MV-4-11 (cell line): ENCODE measurements at places on chromosomes 5 and 9.
A peak's percentile ranks its signal among the peaks of the same experiment; 100 is the strongest.

DNA sequence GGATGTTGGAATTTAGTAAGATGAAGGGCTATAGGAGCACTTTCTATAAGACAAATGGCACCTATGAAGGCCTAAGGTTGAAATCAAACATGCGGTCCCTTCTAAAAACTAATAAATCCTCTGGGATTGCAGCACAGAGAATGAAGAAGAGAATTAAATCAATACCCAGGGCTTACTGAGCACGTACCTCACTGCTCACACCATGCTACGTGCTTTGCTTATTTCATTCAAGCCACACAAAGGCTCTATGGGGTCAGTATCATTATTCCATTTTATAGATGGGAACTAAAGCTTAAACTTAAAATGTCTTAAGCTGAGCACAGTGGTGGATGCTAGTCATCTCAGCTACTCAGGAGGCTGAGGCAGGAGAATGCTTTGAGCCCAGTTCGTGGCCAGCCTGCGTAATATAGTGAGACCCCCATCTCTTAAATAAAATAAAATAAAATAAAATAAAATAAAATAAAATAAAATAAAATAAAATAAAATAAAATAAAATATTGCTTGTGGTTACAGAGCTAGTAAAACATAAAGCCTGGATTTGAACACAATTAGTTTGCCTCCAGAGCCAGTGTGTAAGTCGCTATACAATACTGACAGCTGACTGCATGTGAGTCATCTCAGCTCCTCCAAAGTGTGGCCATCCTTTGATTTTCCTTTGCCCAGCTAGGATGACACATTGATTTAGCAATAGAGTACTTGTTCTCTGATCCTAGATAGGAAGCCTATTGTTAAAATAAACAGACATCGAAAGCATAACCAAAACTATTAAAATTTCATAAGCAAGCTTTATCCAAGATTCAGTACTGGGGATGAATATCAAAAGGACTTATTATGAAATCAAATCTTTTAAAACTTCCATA, 20.9 kb upstream of the DPYSL3 start:
- no peak for DNase-seq

DNA sequence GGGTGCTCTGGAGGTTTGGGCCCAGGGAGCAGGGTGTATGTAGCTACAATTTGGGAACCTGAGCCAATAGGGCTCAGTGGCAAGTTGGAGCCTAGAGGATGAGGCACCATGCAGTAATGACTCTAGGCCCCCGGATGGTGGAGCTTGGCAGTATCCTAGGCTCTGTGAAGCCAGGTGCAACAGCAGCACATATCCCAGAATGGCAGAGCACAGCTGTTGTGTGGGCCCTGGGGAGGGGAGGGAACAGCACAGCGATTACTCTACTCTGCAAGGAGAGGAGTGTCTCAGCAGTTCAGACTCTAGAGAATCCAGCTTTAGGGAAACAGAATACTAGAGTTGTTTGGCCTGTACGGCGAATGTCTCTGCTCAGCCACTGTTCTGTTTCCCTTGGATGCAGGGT, 56.1 kb downstream of the LRRTM2 start:
- DNase-seq = no peak

- DNase-seq = no peak
These were observed 168.0 kb downstream of the CDK5RAP2 start for GRCh38 chr9:120411862-120412424.

DNA sequence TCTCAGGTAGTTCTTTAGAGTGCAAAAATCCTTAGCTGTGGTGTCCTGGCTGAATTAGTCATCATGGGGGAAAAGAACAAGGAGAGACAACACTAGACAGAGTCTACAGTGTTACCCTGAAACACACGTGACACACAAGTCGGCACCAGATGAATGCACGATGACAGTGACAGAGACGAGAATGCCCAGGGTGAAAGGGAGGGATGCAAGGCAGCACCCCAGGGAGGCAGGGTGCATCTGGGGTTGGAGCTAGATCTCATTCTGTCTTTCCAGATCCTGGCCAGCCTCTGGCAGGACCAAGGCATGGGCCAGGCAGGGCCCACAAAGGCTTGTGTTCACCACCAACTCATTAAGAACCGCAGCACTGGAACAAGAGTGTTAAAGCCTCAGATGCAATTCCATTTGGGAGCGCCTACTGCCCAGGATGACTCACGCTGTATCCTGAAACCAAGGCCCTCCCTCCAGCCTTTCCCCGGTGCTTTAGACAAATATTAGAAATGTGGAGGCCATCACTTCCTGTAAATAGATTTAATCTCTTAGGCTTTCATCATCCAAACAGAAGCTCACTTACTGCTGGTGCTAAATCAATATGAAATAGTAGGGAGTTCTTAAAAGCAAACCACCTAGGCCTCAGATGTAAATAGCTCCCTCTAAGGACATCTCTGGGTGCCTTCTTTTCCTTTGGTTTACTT, 56.1 kb downstream of the IRX2 start:
- no peak for DNase-seq

- no peak for DNase-seq
These were observed 172.4 kb downstream of the DMRT2 start for GRCh38 chr9:1222511-1222910.

- no peak for DNase-seq
These were observed 960 bp downstream of the SECISBP2 start for GRCh38 chr9:89319015-89319905.

DNA sequence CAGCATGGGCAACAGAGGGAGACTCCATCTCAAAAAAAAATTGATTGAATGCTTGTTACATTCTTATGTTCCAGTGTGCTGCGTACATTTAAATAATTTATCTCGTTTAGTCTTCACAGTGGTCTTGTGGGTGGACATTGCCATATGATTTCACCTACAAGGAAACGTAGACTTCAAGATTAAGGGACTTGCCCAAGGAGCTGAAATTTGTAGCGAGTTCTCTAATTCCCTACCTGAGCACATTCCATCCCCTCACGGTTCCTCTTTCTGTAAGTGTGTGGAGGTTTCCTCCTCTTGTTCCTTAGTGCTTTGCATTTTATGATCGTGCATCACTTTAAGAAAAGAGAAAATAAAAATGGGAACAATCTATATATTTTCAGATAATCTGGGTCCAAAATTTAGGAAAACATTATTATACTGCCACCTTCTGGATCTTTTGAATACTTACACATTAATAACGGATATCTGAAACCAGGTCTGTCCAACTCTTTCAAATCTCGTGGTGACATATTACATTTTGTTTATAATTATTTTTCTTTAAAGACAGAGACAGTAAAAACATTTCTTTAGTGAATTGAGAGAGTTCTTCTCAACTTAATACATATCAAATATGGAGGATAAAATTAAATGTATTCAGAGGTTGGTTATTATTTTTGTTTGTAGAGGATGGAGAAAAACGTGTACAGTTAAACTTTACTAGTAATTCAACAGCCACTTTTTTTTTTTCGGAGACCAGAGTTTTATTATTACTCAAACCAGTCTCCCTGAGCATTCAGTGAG, 29.9 kb upstream of the C7 start:
- DNase-seq = peak; percentile 33

DNA sequence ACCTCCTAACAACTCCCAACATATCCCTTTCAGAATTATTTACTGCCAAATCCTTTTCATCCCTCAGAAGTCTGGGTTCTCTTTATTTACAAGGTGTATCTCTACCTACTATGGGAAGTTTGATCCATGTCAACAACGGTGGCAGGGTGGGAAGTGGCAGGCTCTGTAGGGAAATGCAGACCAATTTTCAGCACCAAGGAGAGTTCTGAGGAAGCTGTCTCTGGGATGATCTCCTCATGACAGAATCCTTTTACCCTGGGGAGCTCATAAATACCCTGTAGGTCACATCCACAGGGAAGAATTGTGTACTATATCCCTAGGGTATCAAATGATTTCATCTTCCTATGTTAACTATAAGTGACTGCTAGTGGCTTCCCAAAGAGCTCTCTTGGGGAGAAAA, 107.8 kb upstream of the NEK6 start:
- DNase-seq = no peak

GRCh38 chr5:173760461-173761177, 127.5 kb upstream of the CPEB4 start:
- no peak for DNase-seq

DNA sequence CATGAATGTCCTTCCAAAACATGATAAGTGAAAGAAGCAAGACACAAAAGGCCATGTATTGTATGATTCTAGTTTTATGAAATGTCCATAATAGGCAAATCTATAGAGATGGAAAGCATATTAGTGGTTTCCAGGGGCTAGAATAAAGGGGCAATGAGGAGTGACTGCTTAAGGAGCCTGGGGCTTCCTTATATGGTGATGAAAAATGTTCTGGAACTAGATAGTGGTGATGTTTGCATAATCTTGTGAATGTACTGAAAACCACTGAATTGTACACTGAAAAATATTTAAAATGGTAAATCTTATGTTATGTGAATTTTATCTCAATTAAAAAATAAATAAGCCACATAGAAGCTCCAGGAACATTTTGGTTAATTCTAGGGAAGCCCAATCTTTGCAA, 144.4 kb upstream of the ANKRD55 start:
- no peak for DNase-seq

DNA sequence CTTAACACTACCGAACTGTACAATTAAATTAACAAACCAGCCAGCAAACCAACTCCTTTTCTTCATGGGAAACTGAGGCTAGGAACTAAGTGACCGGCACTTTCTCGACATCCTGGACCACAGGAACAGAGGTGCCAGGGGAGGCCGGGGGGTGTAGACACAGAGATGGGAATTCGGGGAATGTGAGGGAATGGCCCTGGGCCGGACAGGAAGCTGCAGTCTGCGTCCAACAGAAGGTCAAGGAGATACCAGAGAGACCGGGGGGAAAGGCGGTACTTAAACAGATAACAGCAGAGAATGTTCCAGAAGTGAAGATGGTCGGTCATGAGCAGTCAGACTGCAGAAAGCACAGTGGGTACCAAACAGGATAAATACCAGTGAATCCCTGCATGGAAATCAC, 40.3 kb downstream of the DBH start:
- DNase-seq = no peak

- DNase-seq = peak; percentile 63
These were observed 75.5 kb downstream of the KLHL3 start for GRCh38 chr5:137660349-137660817.

DNA sequence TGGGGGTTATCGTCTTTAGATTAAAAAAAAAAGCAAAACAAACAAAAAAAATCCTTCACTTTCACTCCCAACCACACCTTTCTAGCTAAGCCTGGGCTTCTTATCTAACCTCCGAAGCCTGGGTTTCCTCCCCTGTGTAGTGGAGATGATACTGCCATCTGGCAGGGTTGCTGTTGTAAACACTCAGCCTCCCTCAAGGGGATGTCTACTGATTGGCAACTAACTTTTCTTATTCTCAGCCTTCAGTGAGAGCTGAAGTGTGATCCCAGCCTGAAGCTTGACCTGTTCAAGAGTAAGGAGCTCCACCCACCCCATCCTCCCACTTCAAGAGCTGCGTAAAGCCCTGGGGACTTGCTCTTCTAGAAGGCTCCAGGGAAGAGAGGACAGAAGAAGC, 21.5 kb upstream of the WWC1 start:
- DNase-seq = no peak

- DNase-seq = no peak
These were observed 306.8 kb downstream of the TRPM3 start for GRCh38 chr9:70814597-70814996.

- DNase-seq = no peak
These were observed 92.6 kb downstream of the EFNA5 start for GRCh38 chr5:107578051-107578635.

GRCh38 chr9:121589986-121590385, 61.4 kb upstream of the DAB2IP start:
- DNase-seq = no peak

- DNase-seq = no peak
These were observed 116.9 kb upstream of the SLC1A3 start for GRCh38 chr5:36489505-36489904.

DNA sequence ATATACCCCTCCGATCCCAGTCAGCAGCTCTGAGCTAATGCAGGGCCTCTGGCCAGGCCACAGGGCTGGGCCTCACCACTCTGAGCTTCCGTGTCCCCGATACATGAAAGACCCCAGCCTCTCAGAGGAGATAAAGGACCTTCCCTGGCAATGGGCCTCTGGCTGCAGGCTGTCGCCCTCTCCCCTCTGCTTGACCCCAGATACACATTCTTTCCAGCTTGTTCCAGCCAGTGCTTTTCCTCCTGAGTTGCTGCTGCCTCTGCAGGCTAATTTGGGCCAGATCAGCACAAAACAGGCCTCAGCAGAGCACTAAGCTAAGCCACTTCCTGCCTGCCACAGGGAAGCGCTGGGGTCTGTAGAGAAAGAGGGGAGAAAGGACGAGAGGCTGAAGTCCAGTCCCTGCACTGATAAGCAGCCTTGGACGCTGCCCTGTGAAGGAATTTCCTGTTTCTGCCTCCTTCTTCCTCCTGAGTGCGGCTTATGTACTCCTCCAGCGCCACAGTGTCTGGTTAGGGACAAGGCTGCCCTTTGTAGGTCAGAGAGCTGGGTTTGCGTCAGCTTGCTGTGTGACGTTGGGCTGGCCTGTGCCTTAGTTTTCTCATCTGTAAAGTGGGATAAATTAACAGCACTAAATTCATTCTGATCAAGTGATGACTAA, 73.0 kb upstream of the IL17B start:
- peak; percentile 47 for DNase-seq

DNA sequence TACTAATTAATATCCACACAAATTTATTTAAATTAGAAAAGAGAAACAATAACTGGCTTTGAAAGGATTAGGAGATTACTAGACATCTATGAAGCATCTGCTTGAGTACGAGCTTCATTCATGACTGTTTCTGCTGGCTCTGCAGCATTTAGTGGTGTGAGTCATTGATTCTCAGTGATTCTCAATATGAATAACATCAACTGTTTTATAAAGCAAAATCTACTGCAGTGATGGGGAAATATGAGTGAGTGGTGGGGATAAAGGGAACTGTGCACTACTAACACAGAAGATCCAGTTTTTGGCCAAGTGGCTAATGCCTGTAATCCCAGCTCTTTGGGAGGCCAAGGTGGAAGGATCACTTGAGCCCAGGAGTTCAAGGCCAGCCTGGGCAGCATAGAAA, 8.4 kb downstream of the FNBP1 start:
- peak; percentile 72 for DNase-seq

DNA sequence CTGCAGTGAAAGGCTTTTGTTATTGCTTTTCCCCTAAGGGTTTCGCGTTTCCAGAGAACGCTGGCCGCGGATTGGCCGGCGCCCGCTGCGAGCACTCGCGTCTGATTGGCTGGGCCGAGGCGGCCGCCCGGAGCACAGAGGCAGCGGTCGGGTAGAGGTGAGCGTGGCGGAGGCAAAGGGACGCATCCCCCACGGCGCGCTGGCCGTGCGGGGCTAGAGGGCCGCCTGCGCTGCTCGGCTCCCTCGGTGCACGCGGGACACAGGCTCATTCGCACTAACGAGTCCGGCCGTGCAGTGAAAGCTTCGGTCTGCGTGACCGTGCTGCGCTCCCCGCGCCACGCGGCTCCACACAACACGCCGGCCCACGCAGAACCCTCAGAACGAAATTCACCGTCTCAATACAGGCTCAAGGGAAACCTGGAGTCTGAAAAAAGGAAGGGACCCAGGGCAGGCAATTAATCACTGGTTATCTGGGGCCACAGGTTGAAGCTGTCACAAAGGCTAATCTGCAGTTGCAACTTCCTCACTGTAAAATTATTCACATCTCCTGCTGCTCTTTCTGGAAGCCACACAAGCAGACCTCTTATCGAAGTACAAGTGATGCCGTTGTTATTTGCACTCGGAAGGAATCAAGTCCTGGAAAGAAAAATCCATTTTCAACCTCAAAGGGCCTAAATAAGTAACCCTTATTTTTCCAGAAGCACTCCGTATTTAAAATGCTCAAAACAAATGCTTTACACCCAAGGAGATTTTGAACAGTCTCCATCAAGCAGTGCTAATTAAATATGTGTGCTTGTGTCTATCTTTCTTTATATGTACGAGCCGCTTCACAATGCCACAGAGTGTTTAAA, 94.6 kb downstream of the ZNF608 start:
- peak; percentile 72 for DNase-seq
